ENCODE measurements at places on chromosomes 11 and 22.

DNA sequence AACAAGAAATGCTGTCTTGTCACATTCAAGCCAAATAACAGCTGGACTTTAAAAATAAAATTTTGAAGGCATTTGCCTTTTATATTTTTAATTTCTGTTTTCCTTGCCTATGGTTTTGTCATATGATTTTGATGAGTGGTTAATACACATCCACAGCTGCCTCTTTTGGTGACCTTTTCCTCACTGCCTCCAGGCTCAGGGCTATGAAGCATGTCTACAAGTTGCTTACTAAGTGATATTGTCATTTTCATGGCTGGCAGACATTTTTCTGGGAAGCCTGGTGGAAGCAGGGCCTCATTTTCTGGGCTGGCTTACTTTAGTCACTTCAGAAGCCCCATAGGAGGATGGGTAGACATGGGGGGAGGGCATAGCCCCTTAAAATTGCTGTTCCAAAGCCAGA, 344.9 kb downstream of the SOX6 start:
- DNase-seq: no peak

DNA sequence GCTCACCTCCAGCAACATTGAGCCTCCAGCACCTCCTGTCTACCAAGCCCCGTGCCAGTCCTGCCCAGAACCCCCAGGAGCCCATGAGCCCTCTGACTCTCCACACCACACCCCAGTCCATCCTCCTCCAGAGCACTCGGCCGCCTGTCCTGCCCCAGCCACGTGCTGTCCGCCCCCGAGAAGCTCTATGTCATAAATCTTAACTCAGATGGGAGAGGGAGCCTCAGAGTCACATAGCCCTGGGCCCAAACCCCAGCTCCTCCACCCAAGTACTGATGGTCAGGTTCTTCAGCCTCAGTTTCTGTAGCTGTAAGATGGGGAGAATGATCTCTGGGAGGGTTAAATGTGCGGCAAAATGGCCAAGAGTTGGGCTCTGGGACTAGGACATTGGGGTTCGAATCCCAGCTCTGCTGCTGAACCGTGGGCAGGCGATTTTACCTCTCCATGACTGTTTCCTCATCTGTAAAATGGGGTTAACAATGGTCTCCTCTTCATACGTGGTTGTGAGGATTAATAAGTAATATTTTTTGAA, 27.8 kb downstream of the CYTH4 start:
- no peak for DNase-seq

DNA sequence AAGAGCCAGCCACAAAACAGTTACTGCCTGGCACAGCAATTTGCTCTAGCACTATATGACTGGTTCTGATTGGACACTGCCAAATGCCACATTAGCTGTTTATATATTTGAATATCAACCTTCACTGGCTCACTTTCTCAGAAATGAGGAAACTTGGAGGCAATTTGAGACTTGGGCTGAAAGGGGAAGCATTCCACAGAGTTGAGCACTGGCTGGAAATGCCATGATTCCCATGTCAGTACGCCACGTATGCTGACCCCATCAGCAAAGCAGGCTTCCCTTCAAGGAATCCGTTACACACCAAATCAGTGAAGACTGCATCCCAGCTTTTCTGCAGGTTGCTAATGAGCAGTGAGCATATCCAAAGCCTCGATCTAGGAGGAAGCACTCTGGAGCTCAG, 34.7 kb downstream of the GALNT18 start:
- DNase-seq: no peak

DNA sequence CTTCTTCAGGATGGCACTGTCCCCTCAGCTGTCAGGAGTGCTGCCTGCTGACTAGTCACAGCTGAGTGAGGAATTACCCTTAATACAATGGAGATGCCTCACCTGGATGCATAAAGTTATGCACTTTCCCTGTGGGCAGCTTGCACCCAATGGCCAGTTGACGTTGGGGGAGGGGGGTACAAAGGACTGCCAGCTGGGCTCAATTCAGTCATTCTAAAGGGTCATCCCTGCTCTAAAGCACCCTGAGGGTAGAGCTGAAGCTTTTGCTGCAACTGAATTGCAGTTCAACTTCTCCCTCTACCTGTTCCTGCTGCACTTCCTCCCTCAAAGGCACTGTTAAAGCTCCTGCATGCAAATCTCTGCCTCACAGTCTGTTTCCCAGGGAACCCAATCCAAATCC, 147.8 kb upstream of the SESN3 start:
- DNase-seq: no peak

- peak; percentile 60 for DNase-seq
Observed at GRCh38 chr11:59207988-59208451, 4.7 kb downstream of the MPEG1 start.

DNA sequence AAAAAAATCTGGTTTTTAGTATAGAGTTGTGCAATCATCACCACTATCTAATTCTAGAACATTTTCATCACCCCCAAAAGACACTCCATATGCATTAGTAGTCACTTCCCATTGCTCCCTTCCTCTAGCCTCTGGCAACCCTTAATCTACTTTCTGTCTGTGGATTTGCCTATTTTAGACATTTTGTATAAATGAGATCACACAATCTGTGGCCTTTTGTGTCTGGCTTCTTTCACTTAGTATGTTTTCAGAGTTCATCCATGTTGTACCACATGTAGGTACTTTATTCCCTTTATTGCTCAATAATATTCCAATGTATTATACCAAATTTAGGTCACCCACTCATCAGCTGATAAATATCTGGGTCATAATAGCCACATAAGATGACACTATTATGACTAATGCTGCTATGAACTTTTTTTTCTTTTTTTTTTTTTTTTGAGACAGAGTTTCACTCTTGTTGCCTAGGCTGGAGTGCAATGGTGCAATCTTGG, 67.5 kb upstream of the SCUBE2 start:
- peak; percentile 54 for DNase-seq

DNA sequence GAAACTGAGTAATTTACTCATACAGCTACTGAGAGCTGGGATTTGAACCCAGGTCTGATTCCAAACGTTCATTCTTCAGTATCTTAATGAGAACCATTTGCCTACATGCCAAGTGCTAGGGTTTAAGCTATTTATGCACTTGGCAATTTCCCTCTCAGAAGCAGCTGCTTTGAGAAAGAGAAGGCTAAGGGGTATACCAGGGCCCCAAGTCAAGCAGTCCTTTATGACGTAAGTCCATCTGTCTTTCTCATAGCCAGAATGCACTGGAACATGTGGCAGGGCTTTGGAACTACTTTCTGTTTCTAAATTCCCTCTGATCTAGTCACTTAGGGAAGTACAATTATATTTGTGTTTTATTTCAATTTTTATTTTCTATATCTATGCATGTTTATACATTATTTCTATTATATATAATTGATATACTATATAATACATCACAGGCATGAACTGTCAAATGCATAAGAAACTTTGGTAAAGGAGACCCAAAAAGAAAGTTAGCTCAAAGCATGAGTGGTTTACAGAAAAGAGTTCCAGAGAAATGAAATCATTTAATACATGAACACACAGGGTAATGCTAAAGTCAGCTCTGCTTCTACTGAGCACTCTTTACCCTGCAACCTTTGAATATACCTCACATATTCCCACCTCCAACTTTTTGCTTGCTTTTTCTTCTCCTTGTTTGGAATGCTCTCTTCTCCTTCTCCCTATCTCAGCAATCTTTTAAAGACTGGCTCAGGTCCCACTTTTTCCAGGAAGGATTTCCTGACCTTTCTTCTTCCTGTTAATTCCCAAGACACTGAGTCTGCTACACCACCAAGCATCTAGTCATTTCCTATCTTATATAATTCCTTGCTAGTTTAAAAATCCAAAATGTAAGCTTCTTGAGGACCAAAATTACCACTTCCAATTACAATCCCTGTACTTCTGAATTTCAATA, 80.5 kb upstream of the GDPD4 start:
- DNase-seq: peak; percentile 83

DNA sequence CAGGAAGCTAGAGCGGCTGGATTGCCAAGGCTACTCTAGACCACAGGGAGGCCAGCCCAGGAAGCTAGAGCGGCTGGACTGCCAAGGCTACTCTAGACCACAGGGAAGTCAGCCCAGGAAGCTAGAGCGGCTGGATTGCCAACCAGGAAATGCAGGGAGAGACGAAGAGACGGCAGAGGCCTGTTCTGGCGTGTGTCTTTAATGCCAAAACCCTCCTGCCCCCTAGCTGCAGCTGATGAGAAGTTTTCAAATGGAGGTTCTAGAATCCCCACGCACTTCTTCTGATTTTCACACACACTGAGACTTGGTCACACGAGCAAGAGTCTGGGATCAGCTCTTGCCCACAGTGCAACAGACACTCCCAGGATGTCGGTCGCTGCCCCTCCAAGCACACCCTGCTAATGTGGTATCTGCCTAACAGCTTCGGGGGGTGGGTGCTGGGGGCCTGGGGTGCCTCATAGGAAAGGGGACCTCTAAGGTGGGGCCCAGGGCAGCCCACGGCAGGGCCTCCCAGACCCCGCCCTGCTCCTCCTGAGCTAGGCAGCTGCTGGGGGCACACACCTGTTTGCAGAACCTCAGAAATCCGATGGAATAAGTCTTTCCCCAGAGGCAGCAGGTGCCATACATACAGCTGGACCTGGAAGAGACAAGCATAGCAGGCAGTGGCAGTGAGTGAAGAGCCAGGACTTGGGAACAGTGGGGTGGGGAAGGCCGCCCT, 28.5 kb downstream of the MAFF start:
- peak; percentile 58 for DNase-seq

GRCh38 chr11:72777755-72778278, 16.0 kb downstream of the STARD10 start:
- no peak for DNase-seq

DNA sequence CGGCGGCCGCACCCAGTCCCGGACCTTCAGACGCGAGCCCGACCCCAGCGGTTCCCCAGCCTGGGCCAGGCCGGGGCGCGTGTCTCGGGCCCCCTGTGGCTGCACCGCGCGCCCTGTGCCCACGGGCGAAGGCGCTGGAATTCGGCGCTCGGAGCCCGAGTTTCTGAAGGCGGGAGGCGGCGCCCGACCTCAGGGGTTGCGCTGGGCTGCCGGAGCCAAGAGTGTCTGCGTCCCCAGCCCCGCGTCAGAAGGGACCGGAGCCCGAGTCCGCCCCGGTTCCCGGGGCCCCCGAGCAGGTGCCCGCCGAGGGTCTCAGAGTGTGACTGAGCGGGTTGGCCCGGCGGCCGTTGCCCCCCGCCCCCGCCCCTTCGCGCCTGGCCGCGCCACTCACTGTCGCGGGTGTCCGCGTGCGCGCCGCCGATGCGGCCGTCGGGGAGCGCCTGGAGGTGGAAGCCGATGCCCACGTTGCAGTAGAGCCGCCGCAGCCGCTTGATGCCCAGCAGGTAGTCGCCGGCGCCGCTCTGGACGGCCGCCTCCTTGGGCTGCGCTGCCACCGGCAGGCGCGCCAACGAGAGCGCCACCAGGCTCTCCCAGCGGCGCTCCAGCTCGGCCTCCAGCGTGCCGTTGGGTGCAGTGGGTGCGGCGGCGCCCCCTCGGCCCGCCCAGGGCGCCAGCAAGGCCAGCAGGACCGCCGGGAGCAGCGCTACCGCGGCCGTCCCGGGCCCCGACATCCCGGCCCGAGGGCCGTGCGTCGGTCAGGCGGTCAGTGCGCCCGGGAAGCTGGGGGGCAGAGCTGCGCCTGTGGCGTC, 583 bp downstream of the FGF4 start:
- DNase-seq: no peak

- DNase-seq: no peak
Observed at GRCh38 chr11:18468961-18469360, 13.3 kb downstream of the LDHAL6A start.

GRCh38 chr11:19813158-19813879, 100.7 kb downstream of the NAV2 start:
- DNase-seq: no peak

DNA sequence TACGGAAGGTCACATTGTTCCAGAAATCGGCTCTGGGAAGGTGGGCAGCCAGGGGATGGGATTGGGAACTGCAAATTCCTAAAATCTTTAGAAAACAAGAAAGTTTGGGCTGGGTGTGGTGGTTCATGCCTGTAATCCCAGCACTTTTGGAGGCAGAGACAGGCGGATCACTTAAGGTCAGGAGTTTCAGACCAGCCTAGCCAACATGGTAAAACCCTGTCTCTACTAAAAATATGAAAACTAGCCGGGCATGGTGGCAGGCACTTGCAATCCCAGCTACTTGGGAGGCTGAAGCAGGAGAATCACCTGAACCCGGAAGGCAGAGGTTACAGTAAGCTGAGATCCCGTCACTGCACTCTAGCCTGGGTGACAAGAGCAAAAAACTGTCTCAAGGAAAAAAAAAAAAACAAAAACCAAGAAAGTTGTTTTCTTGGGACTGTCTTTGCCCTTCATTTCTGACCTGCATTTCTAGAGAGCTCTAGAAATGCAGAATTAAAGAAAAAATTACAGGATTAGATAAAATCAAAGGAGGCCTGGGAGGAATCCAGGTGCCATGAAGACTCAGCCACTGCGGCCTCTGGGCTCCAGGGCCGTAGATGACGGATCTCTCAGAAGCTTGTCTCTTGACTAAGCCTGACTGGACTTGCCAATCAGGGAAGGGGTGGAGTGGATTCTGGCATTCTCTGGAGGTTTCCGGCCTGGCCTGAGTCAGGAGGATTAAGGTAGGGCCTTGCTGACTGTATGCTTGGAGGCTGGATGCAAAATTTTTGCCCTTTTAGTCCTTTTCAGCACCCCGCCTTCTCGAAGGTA, 5.3 kb upstream of the MALAT1 start:
- DNase-seq: peak; percentile 96

- DNase-seq: no peak
Observed at GRCh38 chr22:42752912-42753311, 32.2 kb upstream of the A4GALT start.

GRCh38 chr11:82631722-82632630, 101.7 kb downstream of the FAM181B start:
- peak; percentile 87 for DNase-seq

DNA sequence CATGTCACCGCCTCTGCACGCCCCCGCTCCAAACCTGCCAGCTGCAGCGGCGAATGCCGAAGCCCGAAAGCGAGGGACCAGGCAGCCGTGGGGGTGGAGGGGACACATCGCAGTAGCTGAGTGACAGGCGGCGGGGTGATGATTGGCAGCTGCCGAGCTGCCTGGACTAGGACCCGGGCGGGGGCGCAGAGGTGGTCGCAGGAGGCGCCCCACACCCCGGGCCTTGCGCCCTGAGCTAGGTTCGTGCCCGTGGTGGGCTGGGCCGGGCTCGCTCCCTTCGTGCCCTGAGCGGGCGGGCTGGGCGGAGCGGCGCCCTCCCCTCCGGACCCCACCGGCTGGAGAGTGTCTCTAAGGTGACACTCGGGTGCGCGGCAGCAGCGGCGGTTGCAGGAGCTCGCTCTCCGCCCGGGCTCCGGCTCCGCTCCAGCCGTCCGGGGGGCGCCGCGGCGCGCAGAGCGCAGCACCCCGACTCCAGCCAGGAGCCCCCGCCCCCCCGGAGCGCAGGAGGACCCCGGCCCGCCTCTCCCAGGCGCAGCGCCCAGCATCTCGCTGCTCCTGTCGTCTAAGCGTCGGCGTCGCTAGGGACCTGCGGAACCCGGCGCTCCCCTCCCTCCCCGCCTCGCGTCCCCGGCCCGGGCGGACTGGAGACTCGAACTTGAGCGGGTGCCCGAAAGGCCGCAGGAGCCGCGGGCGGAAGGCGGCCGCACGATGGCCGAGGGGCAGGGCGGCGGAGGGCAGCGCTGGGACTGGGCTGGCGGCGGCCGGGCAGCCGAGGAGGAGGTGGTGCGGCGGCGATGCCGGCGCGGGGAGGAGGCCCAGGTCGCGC, 14.5 kb upstream of the DGKZ start:
- DNase-seq: no peak

- no peak for DNase-seq
Observed at GRCh38 chr11:67268962-67269268, 2.6 kb downstream of the GRK2 start.
